Inflammatory macrophage treated with lipopolysaccharide for 4 hours (primary cell): ENCODE measurements at places on chromosomes 2 and 18.

DNA sequence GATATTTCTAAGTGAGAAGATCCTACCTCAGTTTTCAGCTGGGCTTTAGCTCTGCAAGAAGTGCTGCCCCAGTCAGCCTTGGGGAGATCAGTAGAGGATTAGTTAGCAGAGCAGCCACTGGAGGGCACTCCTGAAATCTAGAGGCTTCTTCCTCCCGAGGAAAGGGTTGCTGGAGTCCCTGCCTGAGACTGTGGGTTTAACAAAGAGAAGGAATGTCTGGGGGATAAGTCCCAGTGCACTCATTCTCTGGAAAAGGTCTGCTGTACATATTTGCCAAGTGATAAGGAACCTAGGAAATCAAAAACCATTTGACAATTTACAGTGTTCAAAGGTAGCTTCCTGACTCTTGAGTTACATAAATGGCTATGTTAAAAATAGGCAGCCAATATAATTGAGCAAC is 207.2 kb downstream of the SLC8A1 start:
- DNase-seq, result peak; percentile 66

DNA sequence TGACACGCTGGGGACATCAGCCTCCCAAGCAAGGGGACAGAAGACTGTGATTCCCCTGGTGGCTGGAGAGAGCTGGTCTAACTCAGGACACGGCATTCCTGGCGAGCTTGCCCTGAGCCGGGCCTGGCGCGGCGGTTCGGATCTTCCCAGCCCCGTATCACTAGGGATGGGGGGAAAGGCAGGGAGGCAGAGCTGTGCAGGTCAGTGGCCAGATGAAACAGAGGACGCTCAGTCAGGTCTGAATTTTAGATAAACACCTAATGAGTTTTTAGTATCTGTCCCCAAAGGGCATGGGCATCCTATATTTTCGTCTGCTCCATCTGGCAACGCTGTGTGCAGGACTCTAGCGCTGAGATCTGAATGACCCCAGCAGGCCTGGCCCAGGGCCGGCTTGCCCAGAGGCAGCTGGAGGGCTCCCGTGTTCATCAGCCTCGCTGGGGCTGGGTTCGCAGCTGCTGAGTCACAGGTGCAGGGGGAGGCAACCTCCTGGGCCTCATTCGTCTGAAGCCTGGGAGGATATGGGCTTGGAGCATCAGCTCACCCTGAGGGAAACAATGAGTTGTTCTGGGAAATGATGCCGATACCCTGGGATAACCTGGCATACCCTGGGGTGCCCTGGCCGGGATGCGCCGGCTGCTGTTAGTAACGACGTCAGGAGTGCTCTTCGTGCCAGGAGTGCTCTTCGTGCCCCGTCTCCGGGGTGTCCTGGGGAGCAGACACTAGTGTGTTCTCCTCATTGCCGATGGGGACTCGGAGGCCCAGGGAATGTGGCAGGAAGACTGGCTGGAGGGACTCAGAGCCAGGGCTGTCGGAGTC is 48.1 kb upstream of the HPCAL1 start:
- DNase-seq, result no peak

DNA sequence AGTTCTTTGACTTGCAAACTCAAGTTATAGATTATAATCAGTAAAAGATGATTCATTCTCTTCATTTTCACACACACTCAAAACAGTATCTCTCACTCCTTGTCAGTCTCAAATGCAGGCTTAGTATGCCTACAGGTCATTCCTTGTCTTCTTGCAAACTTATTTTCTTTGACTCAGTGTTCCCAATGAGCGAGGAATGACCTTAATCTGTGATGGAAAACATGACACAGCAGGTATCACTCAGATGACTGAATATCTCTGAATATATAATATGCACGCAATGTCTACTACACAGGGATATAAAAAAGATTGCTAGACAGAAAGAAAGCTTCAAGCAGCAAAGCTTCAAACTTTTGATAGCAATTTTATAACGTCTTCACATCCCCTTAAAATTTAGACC is 127.8 kb upstream of the RGPD4 start:
- no peak for DNase-seq

GRCh38 chr2:127128445-127128904 is 21.5 kb upstream of the BIN1 start:
- no peak for DNase-seq

- DNase-seq, result no peak
Measured at GRCh38 chr2:235669983-235670962, 176.4 kb downstream of the AGAP1 start.

GRCh38 chr2:112033600-112033999 is 21.5 kb upstream of the TMEM87B start:
- peak; percentile 83 for DNase-seq

GRCh38 chr2:113357071-113357470 is 78.3 kb upstream of the PAX8 start:
- DNase-seq, result no peak

GRCh38 chr2:17517481-17518211 is 594 bp downstream of the RAD51AP2 start:
- DNase-seq, result no peak

GRCh38 chr2:170227507-170227947 is 49.6 kb downstream of the MYO3B start:
- no peak for DNase-seq

DNA sequence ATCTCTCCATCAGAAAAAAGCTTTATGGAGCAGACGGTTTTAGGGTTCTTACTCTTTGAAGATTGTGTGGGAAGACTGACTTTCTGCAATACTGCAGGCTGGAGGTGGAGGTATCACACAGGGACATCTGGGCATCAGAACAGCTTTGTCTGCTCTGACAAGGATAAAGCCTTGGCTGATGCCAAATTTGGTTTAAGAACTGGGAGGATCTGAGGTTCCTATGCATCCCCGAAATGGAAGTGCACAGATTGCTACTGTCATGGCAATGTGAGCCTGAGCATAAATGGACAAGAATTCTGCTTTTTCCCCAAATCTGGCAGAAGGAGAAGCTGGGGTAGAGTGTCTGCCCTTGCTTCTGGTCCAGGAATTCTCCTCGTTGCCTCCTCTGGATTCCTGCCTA is 424.3 kb downstream of the SLC4A3 start:
- DNase-seq, result no peak

DNA sequence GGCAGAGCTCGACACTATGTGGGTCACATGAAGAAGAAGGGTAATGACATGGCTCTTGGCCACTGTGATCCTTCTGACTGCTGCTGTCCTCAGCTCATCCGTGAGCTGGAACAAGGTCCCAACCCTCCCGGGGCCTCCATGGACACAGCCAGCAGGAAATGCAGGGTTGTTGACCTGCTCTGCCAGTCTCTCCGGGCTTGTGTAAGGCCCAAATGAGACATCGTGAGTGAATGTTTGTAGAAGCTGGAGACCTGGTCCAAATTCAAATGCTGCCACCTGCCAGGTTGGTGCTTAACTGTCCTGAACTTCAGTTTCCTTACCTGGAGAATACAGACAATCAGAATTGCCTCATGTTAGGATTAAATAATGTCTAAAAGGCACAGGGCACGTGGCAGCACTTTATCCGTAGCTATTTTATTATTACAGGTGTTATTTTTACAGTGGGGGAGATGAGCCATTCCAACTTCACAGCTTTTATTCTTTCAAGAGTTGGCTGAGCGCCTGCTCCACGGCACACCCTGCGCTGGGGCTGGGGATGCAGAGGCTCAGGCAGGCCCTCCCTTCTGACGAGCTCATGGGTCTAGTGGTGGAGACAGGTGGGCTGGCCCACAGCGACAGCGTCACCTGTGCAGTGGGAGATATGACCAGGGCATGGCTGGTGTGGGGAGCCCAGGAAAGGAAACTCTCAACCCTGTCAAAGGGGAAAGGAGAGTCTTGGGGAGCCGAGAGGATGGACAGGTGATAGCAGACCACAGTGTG is 15.1 kb downstream of the ARHGEF4 start:
- DNase-seq, result no peak

- no peak for DNase-seq
Measured at GRCh38 chr2:205032093-205032551, 486.8 kb downstream of the PARD3B start.

- peak; percentile 60 for DNase-seq
Measured at GRCh38 chr2:164896634-164897355, 55.2 kb upstream of the COBLL1 start.

GRCh38 chr2:1132328-1132969 is 181.8 kb downstream of the SNTG2 start:
- DNase-seq, result no peak

DNA sequence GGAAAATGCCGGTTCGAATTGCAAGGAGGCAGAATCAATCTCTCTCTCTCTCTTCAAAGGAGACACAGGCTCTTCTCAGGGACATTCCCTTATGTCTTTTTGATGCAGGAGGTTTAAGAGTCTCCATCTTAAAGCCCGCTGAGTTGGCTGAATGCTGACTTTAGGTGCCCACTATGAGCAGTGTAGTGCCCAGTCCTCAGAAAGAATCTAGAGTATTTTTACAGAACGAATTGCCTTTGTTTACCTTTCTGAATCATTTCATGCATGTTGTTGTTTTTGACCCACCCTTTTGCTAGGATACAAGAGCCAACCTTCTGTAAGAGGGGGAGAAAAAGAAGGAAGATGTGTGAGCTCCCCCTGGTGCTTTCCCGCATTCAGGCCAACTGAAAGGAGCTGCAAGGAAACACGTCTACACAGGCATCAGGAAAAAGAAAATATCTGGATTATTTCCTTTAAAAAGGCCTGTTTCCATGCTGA is 193.5 kb upstream of the TCF4 start:
- peak; percentile 28 for DNase-seq

DNA sequence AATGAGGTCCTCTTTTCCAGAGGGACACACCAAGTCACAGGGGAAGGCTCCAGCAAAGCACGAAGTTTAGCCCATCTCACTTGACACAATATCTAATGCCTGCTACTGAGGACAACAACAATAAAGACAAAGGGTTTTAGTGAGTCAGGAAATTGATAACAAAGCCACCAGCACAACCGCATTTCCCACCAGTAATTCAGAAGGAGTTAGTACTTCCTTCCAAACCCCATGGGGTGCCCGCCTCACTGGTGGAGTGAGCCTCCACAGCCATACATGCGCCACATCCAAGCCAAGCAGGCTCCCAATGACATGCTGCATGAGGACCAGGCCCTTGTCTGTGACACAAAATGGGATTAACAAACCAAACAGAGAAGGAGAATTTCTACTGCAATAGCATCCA is 40.1 kb downstream of the MRPL35 start:
- DNase-seq, result no peak

GRCh38 chr2:76008001-76008702 is 297.4 kb upstream of the GCFC2 start:
- no peak for DNase-seq

DNA sequence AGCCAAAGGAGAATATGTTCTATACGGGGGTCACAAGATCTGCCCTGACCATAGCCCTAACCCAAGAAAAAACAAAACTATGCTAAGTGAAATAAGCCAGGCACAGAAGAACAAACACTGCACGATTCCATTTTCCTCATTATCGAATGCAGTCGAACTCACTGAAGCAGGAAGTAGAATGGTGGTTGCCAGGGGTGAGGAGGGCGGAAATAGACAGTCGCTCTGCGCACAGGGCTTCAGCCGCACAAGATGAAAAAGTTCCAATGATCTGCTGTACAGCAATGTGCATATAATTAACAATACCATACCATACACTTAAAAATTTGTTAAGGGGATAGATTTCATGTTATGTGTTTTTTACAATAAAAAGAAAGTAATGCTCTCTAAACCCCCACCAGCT is 257.7 kb downstream of the TXNL1 start:
- no peak for DNase-seq

GRCh38 chr18:54479365-54479764 is 111.7 kb upstream of the DYNAP start:
- no peak for DNase-seq

GRCh38 chr2:42012651-42013050 is 35.2 kb upstream of the PKDCC start:
- no peak for DNase-seq

DNA sequence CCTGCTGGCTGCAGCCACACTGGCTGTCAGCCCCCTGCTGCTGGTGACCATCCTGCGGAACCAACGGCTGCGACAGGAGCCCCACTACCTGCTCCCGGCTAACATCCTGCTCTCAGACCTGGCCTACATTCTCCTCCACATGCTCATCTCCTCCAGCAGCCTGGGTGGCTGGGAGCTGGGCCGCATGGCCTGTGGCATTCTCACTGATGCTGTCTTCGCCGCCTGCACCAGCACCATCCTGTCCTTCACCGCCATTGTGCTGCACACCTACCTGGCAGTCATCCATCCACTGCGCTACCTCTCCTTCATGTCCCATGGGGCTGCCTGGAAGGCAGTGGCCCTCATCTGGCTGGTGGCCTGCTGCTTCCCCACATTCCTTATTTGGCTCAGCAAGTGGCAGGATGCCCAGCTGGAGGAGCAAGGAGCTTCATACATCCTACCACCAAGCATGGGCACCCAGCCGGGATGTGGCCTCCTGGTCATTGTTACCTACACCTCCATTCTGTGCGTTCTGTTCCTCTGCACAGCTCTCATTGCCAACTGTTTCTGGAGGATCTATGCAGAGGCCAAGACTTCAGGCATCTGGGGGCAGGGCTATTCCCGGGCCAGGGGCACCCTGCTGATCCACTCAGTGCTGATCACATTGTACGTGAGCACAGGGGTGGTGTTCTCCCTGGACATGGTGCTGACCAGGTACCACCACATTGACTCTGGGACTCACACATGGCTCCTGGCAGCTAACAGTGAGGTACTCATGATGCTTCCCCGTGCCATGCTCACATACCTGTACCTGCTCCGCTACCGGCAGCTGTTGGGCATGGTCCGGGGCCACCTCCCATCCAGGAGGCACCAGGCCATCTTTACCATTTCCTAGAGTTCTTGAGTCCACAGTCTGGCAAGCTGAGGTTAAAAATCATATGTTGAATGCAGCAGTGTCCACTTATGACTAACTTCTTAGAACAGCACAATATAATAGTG is 741 bp downstream of the GPR148 start:
- DNase-seq, result no peak

DNA sequence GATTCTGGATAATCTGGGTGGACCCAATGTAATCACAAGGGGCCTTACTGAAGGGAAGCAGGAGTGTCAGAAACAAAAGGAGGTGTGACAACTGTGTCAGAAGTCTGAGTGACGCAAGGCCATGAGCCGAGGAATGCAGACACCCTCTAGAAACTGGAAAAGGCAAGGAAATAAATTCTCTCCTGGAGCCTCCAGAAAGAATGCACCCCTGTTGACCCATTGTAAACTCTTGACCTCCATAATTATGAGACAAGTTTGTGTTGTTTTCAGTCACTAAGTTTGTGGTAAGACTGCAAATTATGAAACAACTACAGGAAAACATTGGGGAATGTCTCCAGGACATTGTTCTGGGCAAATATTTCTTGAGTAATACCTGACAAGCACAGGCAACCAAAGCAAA is 47.3 kb upstream of the B3GNT7 start:
- peak; percentile 66 for DNase-seq

GRCh38 chr2:25308599-25308998 is 33.1 kb downstream of the DNMT3A start:
- DNase-seq, result no peak
